ENCODE measurements at places on chromosomes 12 and 14. TPM values are rescaled to one million over a fixed set of nuclear protein-coding genes. Genes with fewer than 3 reads are reported as not detected.

KLHL33 gene
- total RNA-seq: not detected

ARID4A gene
- total RNA-seq: 11.4 TPM

GRCh38 chr12:57296291-57296690 lies 45.3 kb upstream of the STAC3 start:
- H3K36me3 ChIP-seq: peaks cover 2% of the 10 kb centered on the region
- no peak overlapping the region for H3K4me3 ChIP-seq
- no peaks in the 10 kb centered on the region for H3K27me3 ChIP-seq

DNA sequence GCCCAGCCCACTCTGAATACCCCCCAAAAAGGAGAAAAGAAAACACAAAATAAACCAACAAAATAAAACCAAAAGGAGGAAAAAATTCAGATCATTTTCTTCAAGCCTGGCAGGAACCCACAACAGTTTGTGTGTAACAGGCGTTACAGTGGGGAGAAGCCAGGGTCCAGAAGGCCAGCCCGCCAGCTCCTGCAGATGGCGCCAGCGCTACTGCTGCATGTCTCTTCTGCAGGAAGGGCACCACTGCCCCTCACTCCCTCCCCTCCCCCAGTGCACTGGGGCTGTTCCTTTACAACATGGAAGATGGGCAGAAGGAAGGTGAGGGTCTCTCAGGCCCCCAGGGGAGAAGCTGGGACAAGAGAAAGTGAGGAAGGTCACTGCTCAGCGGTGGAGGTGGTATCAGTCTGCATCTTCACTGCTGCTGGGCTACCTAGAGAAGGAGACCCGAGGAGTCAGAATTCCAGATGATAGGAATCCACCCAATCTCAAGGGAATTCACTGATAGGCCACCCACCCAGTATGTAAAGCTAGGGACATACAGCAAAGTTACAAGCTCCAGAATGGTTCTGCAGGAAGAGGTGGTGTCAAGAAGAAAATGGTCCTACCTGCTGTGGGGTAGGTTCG lies 2.3 kb upstream of the NOP2 start:
- peaks cover 25% of the 10 kb centered on the region for H3K36me3 ChIP-seq
- H3K27ac ChIP-seq: no peak overlapping the region

- H3K36me3 ChIP-seq: no peaks in the 10 kb centered on the region
- H3K27me3 ChIP-seq: peaks cover 6% of the 10 kb centered on the region
- no peak overlapping the region for H3K4me3 ChIP-seq
- H3K4me1 ChIP-seq: no peaks in the 10 kb centered on the region
- no peak for DNase-seq
Measured at GRCh38 chr12:131510431-131510830, 200.5 kb upstream of the SFSWAP start.

DNA sequence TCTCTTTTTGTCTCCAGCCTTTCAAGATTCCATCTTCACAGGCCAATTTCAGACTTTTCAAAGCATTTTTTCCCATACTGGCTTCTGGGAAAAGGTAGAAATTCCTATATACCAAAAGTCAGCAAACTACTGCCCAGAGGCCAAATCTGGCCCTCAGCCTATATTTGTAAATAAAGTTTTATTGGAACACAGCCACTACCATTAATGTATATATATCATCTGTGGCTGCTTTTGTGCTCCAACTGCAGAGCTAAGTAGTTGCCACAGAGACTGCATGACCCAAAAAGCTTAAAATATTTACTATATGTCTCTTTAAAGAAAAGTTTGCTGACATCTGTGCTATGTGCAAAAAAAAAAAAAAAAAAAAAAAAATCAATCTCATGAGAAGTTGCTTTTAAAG lies 76.3 kb downstream of the KSR2 start:
- no peaks in the 10 kb centered on the region for H3K4me1 ChIP-seq
- DNase-seq: no peak
- H3K4me3 ChIP-seq: no peak overlapping the region
- H3K27ac ChIP-seq: no peak overlapping the region
- H3K36me3 ChIP-seq: no peaks in the 10 kb centered on the region
- no peaks in the 10 kb centered on the region for H3K27me3 ChIP-seq

- no peak overlapping the region for H3K27ac ChIP-seq
- no peaks in the 10 kb centered on the region for H3K36me3 ChIP-seq
- no peaks in the 10 kb centered on the region for H3K4me1 ChIP-seq
- no peak overlapping the region for H3K4me3 ChIP-seq
Measured at GRCh38 chr14:55975281-55975910, 142.8 kb upstream of the PELI2 start.

DNA sequence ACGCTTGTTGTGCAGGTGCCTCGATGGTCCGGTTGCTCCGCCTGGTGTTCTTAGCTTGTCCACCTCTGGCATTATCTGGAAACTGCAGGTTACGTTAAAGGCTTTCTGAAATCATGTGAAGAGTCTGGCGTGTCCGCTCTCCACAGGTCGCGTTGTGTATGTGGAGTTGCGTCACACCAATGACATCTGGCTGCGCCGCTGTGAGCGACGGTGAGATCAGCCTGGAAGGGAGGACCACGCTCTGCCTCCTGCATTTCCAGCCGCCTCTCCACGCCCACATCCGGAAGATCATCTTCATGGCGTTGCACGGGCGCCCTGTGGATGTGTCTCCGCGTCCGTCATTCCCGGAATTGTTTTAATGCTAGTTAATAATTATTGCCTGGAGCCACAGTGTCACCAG lies 50.6 kb upstream of the GALNT9 start:
- no peak overlapping the region for H3K27ac ChIP-seq
- H3K4me3 ChIP-seq: no peak overlapping the region
- H3K27me3 ChIP-seq: peaks cover 26% of the 10 kb centered on the region
- no peak for DNase-seq

- no peak overlapping the region for H3K27ac ChIP-seq
- peaks cover 14% of the 10 kb centered on the region for H3K4me1 ChIP-seq
- H3K36me3 ChIP-seq: no peaks in the 10 kb centered on the region
- DNase-seq: no peak
Measured at GRCh38 chr12:57010627-57011247, 4.4 kb upstream of the ZBTB39 start.

GRCh38 chr12:117599849-117600248 lies 238.4 kb upstream of the NOS1 start:
- H3K27me3 ChIP-seq: peaks cover under 1% of the 10 kb centered on the region
- DNase-seq: no peak
- no peaks in the 10 kb centered on the region for H3K4me1 ChIP-seq
- no peak overlapping the region for H3K27ac ChIP-seq
- no peaks in the 10 kb centered on the region for H3K36me3 ChIP-seq

GRCh38 chr12:25914551-25914950 lies 43.9 kb upstream of the RASSF8 start:
- H3K4me3 ChIP-seq: no peak overlapping the region
- DNase-seq: no peak
- no peaks in the 10 kb centered on the region for H3K36me3 ChIP-seq
- H3K27me3 ChIP-seq: no peaks in the 10 kb centered on the region
- H3K27ac ChIP-seq: no peak overlapping the region
- H3K4me1 ChIP-seq: no peaks in the 10 kb centered on the region

DNA sequence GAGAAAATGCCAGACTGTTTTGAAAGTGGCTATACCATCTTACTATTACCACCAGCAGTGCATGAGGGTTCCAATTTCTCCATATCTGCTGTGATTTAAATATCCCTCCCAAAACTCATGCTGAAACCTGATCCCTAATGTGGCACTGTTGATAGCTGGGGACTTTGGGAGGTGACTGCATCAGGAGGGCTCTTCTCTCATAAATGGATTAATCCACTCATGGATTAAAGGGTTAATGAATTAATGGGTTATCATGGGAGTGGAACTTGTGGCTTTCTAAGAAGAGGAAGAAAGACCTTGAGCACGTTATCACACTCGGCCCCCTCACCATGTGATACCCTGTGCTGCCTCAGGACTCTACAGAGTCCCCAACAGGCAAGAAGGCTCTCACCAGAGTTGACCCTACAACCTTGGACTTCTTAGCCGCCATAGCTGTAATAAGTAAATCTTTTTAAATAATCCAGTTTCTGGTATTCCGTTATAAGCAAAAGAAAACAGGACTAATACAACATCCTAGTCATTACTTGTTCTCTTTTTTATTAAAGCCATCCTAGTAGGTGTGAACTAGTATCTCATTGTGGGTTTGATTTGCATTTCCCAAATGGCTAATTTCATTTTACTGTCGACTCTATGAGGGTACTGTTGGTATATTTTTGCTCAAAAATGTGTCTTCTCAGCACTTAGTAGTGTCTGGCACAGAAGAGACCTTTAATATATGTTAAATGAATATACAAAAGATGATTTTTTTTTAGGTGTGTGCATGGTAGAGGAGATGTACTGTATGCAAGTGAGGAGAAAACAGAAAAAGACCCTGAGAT lies 14.3 kb downstream of the PPP1R12A start:
- no peaks in the 10 kb centered on the region for H3K27me3 ChIP-seq
- H3K36me3 ChIP-seq: no peaks in the 10 kb centered on the region
- no peak overlapping the region for H3K27ac ChIP-seq
- no peak for DNase-seq
- no peak overlapping the region for H3K4me3 ChIP-seq
